ENCODE measurements at places on chromosomes 5 and 9.

DNA sequence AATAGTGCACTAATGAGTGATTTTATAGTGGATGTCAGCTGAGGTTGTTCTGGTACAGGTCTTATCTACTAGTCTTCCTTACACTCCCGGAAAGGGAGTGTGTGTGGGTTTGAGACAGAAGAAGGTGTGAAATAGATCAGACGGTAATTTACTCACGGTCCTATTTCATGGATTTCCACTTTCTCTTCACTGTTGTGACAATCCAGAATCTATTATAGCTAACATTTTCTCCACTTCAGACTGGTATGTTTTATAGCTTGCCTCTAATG is 7.0 kb upstream of the C9 start:
- DNase-seq = no peak

- no peak for DNase-seq
These were observed 2.9 kb downstream of the P4HA2 start for GRCh38 chr5:132224716-132225115.

DNA sequence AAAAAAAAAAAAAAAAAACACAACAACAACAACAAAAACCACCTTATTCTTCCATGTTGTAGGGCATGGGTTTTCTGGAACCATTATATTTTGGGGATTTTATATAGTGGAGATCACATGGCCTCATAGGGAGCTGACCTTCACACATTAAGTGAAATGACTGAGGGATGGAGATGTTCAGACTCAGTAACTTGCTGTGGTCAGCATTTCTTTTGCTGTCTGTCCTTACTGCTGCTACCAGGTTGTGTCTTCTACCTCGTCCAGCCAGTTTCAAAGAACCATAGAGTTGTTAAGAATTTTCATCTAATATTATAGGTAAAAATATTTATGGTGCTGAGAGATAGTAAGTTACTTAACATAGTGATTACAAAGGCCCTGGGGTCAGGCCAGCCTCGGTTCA is 107.6 kb downstream of the PDE8B start:
- no peak for DNase-seq

- no peak for DNase-seq
These were observed 105.8 kb downstream of the INVS start for GRCh38 chr9:100204796-100205195.

GRCh38 chr5:81908044-81908443 is 63.8 kb upstream of the ATG10 start:
- no peak for DNase-seq

- DNase-seq = no peak
These were observed 129.7 kb upstream of the PCA3 start for GRCh38 chr9:76634356-76635054.

- DNase-seq = no peak
These were observed 64.9 kb downstream of the COL5A1 start for GRCh38 chr9:134706522-134706921.

DNA sequence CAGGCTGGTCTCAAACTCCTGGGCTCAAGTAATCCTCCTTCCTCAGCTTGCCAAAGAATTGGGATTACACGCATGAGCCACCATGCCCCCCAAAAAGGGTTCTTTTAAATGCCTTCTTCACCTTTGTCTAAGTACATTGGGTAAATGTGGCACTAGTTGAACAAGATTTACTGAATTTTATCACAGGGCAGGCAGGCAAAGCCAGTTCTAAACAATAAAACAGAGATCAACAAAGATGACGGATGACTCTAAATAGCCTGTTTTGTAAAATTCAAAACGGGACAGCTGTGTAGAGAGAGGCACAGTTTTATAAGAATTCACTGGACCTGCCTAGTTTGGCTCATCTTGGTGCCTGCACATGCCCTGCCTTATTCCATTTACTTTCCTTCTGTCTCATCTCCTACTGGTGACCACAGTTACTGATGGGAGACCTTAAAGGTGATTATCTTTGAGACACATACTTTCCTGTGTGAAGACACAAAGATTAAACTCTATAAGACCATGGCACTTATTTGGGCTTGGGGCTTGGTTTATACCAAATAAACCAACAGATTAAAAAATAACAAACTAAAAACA is 149.6 kb upstream of the DMRT1 start:
- no peak for DNase-seq

DNA sequence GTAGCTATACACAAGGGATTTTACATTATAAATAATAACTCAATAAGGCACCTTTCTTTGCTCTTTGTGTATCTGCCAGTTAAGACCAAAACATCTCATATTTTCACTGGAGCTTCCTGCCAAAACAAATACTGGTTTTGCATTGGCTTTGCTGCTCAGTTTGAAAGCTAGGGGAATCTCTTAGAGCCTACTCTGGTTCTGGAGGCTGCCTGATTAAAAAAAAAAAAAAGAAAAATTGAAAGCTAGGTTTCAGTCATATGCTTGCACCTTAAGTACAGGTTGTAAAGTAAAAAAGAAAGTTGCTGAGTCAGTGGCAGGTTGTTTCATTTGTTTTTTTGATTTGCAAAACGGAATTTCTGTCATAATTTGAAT is 2.3 kb downstream of the DENND4C start:
- no peak for DNase-seq

DNA sequence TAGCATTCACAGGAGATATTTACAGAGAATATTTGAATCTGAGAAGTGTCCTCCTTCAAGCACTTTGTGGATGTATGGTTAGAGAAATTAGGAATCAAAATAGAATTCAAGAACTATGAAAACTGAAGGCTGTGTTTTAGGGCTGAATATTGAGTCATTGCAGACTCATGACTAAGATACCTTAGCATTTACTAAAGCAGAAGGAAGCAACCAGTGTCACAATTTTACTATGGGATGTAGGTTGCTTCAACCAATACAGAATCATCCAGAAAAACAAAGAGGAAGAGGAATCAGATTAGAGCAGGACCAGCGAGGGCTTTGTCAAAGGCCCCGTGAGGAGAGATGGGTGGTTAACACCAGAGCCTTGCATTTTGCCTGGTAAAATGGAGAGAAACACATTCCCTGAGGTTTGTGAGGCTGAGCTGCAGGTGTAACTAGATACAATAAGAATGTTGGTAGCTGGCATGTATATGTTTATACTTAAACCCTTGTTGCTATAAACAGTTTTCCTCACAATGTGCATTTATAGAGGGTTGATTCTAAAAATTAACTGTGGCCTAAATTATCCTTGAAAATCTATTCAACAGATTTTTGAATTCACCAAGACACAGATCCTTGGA is 518.1 kb downstream of the AGTPBP1 start:
- no peak for DNase-seq

- no peak for DNase-seq
These were observed 111.0 kb upstream of the SLIT3 start for GRCh38 chr5:169411786-169412430.

GRCh38 chr5:476102-476813 is 33.3 kb downstream of the EXOC3 start:
- no peak for DNase-seq

- no peak for DNase-seq
These were observed 84.6 kb downstream of the RXRA start for GRCh38 chr9:134410835-134411217.

GRCh38 chr5:141902015-141902814 is 21.5 kb upstream of the DELE1 start:
- DNase-seq = no peak

GRCh38 chr5:87266914-87267573 is 639 bp upstream of the RASA1 start:
- DNase-seq = no peak

GRCh38 chr9:7008411-7008810 is 250.6 kb downstream of the KDM4C start:
- DNase-seq = no peak

DNA sequence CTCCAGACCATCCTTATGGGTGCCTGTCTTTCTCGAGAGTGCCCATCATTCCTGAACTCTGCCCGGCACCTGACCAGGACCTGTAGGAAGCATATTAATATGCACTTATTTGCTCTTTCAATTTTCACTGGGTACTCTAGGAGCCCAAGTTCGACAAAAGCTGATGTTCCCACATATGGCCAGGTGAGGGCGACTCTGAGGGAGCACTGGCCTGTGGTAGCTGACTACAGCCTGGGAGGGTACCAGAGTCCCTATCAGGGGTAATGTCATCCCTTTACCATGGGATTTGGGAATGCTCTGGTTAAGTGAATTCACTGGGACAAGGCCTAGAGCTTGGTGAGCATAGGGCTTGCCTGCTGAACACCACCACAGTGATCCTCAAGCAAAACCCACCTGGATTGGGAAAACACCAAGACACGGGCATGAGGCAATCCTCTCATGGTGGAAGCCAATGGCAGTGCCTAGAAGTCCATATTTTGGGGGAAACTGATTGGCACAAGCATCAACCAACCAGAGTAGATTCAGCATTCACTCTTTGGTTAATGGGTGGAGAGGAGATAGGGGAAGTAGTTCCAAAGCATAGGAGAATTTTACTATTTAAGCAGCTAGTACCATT is 112.2 kb downstream of the MTX3 start:
- DNase-seq = no peak

GRCh38 chr5:116380621-116381020 is 194.0 kb downstream of the SEMA6A start:
- DNase-seq = no peak

GRCh38 chr5:172005708-172006320 is 624 bp downstream of the FBXW11 start:
- DNase-seq = no peak

DNA sequence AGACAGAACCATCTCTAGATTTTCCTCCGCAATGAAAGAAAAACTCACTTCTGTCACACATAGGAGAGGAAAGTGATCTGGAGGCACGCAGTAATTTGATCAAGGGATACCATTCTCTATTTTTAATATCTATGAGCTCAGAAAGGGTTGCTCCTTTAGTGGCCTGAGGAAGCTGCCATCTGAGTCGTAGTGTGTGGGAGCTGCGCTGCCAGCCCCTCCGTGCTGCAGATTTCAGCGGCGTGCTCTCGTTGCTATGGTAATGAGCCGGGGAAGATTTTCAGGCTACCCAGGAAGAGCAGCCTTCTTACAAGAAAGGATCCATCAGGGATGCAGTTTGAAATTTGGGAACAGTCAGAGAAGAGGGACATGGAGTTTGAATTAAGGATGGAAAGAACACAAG is 17.1 kb upstream of the GOLM1 start:
- DNase-seq = no peak

GRCh38 chr9:312596-313320 is 98.1 kb downstream of the DOCK8 start:
- no peak for DNase-seq

- no peak for DNase-seq
These were observed 28.8 kb downstream of the CAMK4 start for GRCh38 chr5:111252799-111253545.

DNA sequence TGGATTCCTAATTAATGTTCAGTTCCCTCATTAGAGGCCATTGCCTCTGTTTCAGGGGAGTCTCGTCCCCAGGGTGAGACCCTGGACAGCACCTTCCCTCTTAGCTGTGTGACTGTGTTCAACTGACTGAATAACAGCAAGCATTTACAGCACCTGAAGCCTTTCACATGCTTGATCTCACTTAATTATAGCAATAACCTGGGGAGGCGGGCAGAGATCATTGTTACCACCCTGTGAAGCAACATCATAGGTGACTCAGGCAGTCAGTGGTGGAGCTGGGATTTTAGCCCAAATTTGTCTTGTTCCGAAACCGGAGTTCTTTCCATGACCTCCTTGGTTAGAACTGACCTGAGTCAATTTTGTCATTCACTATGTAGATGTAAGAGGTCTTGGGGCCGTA is 105.2 kb upstream of the RAD23B start:
- no peak for DNase-seq

- DNase-seq = no peak
These were observed 543.7 kb downstream of the DMRTA1 start for GRCh38 chr9:22990349-22990748.

- no peak for DNase-seq
These were observed 114.4 kb downstream of the MAST4 start for GRCh38 chr5:66710557-66711088.

DNA sequence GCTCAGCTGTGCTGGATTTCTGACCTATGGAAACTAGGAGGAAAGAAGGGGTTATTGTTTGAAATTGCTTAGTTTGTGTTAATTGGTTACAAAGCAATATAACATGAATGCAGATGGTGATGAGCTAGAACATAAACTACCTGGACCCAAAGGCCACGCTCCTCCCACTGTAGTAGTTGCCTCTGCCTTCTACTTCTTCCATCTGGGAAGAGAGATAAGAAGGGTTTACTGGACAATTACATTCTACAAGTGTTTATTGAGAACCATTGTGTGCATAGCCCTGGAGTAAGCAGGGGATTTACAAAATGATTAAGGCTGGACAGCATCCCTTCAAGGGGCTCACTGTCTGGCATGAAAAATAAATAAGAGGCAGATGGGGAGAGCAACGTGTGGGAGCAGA is 355.3 kb upstream of the TRPC7 start:
- DNase-seq = no peak

GRCh38 chr5:97365163-97365845 is 182.3 kb upstream of the RIOK2 start:
- no peak for DNase-seq

DNA sequence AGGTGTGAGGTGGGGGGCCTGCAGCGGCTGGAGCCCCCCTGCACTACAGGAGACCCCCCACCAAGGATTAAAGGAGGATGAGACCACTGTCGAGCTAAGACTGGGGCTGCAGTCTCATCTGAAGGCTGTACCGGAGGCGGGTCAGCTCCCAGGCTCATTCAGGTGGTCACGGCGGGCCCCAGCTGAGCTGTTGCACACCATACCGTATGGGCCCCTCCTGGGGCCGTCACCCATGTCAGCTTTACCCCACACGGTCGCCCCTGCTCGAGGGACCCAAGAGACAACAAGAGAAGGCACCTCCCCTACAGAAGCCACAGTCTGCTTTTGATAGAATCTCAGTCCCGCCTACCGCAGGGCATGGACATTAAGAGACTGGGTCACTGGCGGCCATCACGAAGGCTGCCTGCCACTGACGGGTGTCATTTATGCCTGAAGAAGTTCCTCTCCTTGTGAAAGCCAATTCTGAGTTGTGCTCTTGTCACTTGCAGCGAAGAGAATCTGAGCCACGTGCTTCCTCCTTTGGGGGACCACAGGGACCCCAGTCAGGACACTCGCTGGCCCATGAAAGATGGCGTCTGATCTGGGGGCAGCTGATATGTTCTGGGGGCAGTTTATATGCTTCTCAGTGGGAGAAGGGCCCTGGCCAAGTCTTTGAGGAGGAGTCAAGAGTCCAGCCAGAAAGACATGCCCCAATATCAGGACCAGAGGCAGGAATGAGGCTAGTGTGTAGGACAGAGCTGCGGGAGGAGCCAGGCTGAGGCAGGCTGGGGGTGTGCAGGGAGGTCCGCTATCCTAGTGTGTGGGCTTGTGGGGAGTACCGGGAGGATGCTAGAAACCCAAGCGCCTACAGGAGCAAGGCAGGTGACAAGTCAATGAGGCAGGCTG is 102.4 kb downstream of the ZNF354C start:
- DNase-seq = no peak

DNA sequence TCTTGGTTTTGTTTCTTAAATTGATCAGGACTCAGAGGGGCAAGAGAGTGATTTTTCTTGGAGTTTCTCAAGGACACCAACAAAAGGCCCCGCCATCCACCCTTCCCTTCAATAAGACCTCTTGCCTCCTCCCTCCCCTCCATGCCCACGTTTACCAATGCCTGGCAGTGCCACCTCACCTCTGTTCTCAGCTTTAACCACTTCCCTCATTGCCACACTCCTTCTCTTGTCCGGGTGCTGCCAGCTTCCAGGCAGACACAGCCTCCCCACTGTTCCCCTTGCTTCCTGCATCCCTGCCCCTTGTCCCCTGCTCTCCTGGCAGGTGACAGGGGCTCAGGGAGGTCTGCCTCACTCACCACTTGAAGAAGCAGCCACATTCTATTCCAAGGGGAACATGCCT is 90.8 kb downstream of the LHX2 start:
- no peak for DNase-seq
